ENCODE measurements at places on chromosomes 1 and 21.

DNA sequence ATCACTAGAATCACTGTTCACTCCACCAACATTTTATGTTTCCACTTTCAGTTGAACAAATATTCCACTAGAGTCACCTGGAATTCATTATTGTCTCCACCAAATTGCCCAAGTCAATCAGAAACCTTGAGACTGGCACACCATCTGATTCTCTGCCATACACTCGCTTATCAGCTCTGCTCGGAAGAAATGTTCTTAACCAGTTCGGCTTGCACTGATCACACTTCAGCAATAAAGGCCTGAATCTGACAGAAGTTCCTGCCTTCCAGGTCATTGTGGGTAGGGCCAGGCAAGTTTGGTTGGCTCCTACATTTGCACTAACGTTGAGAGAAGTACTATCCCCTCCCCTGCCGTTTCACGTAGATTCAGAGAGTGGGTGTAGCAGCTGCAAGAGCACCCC, 10.0 kb downstream of the TPM3 start:
- DNase-seq: no peak

DNA sequence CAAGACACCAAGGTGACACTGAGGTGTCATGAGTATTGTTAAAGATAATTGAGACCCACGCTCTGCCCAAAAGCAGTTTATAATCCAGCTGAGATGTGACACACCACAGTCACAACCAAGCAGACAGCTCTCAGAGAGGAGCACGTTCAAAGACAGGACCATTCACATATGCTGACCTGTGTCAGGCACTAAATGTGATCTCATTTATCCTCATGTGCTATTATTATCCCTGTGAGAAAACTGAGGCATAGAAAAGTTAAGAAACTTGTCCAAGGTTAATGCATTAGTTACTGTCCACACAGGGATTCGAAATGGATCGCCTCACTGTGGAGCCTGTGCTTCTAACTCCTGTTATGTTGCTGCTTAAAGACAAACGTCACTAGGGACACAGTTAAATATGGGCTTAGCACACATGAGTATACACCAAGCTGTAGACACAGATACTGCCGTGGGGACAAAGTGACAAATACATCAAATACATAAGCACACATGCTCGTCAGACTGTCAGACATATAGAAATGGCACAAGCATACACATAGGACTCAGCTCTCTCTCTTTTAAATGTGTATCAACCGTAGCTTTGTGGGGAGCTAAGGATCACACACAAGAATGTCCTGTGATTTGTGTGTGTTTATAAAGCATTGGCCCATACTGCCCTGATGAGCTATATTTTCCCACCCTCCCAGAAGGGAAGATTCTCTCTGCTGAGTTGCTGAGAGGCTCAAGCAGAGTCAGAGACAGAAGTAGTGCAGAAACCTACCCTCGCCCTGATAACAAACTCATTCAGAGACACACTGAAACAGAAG, 3.5 kb upstream of the IGSF8 start:
- no peak for DNase-seq

GRCh38 chr1:202113690-202114300, 8.9 kb upstream of the GPR37L1 start:
- no peak for DNase-seq

DNA sequence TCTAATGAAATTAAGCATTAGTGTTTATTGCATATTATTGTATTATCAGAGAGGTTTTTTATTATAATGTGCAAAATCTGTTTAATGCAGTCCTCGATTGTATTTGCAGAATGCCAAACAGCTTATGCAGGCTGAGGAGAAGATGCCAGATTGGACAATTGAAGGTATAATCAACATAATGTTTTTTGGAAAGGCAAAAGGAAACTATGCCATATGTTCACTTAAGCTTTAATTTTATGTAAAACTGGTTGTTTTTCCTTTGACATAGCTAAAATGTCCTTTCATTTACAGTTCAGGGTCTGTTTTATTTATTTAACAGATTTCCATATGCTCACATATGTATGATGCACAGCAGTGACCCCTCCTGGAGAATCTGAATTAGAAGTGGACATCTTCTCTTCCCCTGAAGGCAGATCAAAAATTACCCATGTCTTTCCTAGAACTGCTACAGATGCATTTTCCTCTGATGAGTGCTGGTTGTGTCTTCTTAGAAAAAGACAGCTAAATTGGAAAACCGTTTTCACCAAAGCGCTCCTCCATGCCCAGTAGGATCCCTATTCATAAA, 143.5 kb upstream of the USH2A start:
- DNase-seq: no peak

DNA sequence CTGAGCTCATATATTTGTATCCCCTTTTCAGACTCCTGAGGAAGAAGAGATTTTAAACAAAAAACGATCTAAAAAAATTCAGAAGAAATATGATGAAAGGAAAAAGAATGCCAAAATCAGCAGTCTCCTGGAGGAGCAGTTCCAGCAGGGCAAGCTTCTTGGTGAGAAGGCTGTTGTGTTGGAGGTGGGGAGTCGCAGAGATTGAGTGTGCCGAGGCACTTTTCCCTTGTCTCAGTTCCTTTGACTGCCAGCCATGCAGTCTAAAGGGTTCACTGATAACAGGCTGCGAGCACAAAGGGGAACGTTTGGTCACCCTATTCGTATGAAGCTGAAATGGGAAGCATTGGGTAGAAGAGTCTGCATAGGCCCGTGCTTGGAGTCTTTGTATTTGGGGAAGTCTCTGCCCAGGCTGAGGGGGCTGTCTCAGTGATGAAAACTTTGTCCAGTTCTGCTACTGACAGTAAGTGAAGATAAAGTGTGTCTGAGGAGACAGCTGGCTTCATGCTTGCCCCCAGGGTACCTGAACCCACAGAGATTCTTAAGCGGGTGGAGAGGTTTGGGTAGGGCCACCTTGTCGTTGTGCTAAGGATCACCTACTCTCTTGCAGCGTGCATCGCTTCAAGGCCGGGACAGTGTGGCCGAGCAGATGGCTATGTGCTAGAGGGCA, 2.8 kb downstream of the RPS8 start:
- DNase-seq: no peak

DNA sequence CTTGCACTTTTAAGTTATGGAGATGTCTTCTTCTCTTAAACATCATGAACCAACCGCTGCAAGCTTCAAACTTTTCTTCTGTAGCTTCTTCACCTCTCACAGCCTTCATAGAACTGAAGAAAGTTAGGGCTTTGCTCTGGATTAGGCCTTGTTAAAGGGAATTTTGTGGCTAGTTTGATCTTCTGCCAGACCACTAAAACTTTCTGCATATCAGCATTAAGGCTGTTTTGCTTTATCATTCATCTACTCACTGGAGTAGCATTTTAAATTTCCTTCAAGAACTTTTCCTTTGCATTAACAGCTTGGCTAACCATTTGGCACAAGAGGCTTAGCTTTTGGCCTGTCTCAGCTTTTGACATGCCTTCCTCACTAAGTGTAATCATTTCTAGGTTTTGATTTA, 43.0 kb upstream of the RGL1 start:
- no peak for DNase-seq

DNA sequence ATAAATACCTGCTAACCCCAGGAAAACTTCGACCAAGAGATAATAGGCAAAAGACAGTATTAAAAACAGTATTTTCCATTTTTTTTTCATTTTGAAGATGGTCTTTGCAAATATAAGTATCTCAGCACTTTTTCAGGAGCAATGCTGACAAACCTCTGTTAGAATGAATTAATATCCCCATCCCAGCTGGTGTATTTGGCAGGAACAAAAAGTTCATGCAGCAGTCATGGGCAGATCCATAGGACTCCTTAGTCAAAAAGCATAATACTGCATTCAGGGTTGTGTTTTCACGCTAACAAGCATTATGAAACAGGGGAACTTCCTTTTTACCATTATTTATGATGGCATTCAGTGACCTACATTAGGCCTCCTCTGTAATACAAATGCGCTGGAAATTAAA, 344.0 kb downstream of the ST6GALNAC3 start:
- no peak for DNase-seq

DNA sequence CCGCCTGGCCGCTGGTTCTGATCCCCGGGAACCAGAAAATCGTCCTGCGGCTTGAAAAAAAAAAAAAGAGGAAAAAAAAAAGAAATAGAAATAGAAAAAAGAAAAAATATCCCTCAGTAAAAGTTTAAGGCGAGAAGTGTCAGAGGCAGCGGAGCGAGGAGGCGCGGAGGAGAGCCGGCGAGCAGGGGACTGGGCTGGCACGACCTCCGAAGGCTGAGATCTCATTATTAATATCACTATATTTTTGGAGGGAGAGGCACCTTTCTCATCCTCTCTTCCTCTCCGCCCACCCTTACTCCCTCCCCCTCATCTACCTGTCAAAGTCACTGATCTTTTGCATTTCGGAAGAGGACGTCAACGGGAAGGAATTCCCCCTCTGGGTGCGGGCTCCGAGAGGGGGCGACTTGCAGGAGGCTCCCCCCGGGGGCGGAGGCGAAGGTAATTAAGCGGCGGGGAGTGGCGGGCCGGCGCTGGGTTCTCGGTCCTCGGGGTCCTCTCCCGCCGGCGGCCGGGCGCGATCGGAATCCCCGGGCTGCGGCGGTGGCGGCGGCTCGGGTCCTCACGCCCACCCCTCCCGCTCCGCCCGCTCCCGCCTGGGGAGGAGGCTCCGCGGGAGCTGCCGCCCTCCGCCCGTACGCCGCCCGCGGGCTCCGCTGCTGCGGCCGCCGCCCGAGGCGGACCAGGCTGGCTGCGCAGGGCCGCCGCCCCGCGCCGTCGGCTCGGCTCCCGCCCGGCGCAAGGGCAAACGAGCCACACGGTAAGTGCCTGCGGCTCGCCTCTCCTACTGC, at the start of gene NTNG1:
TSS of gene NTNG1 (plus strand) at position 337 of the 788 bp plus-strand sequence.
- DNase-seq: no peak

- no peak for DNase-seq
These were observed 129.7 kb downstream of the VPS13D start for GRCh38 chr1:12359359-12360133.

DNA sequence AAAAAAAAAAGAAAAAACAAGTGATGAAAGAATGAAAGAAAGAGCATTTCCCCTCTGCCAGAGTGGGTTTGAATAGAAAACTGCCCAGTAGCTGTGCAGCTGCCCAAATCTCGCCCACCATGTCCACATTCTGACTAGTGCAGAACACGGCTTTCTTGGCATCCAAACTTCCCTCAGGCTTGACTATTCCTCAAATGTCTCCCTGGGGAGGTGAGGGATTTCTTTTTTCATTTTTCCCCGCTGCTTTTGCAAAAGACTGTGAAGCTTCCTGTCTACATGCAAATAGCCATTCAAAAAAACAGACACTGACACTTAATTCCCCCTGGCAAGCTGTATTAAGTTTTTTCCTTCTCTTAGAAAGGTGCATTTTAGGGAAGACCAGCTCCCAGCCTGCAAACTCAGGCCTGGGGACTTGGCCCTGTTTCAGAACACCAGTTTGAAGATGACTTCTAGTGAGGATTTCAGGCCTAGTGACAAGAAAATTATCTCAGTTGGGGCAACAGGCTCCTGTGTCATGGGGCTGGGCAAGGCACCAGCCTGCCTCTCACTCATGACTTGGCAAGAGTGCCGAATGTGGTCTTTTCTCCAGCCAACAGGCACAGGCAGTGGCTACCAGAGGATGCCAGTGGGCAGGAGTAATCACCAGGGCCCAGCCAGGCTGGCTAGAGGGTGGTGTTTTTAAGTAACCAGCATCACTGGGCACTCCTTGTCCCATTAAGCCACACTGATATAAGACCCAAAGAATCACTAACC, 178.1 kb upstream of the NFIA start:
- no peak for DNase-seq

GRCh38 chr21:41098481-41099042, 69.4 kb upstream of the BACE2 start:
- no peak for DNase-seq

DNA sequence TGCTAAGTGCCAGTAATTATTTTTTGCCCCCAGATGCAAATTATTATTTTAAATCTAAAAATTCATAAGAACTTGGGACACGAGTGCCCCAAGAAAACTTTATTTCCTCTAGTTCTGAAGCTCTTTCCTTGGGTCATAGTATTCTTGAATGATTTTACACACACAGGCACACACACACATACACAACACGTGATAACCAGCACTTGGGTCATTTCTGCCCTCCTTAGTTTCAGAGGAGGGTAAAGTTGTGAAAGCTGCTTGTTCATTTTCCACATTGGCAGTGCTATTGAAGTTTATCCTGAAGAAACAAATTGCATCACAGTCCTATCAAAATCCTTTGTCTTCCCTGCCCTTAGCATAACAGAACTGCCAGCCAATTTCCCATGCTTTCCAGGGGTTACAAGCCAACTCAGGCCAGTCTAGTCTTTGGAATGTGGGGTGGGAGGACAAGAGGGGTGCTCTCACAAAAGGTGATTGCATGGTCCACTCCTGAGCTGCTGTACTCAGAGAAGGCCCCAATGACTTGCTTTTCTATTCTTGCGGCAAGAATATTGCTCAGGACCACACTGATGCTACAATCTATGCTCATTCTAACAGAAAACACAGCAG, 98.5 kb upstream of the POGK start:
- DNase-seq: no peak

DNA sequence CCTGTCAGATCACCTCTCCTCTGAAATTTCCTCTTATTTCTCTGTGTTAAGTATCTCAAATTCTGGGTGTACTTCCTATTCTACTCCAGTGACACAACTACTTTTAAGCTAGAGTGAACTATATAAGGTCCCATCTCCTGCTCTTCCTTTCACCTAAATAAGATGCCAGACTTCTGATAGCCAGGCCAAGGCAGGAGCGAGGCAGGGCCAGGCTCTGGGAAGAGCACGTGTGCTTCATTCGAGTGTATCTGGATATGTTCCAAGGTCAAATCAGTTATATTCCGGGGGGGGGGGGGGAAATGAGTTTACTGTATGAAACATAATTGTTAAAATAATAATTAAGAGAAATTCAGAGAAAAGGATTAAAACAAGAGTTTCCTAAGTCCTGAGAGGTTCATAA, 60.1 kb downstream of the LRRC71 start:
- no peak for DNase-seq

DNA sequence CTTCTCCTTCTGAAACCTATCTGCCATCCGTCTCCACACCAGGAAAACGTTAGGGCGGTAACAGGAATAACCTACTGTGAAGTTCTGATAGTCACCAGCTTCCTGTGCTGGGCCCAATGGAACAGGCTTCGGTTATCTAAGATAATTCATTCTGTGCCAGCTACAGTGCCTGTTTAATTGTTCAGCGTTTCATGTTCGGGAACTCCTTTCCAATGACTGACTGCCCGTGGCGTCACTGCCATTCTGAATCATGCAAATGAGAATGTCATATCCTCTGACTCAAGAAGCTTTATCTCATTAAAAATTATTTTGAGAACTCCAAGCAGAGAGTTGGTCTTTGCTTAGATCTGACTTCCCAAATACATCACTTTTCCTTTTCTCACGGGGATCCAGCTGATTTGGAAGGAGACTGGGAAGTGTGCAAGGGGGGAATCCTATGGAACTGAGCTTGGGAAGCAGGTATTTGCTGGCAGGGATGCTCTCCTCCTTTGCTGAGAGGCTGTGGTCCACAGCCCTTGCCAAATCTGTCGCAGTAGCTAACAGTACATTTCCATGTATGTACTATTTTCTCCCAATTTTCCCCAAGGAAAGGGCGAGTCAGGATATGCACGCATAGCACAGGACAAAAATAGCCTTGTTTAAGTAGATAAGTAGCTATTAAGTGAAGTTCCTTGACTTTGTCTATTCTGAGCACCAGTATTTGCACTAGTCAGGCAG, 358.7 kb downstream of the LTN1 start:
- DNase-seq: no peak

Data from stimulated activated CD4-positive, alpha-beta T cell treated with anti-CD3 and anti-CD28 coated beads, TNF-alpha, amount 100 ng/mL, for 24 hours (primary cell).